Skin of body (tissue), 3 donors: ENCODE measurements at places on chromosomes 5 and 9. TPM values are rescaled to one million over a fixed set of nuclear protein-coding genes. Genes with fewer than 3 reads are reported as not detected.
A peak's percentile ranks its signal among the peaks of the same experiment; 100 is the strongest.

GRCh38 chr5:29896646-29897045 is 1296.8 kb upstream of the CDH6 start:
- no peak for DNase-seq

DNA sequence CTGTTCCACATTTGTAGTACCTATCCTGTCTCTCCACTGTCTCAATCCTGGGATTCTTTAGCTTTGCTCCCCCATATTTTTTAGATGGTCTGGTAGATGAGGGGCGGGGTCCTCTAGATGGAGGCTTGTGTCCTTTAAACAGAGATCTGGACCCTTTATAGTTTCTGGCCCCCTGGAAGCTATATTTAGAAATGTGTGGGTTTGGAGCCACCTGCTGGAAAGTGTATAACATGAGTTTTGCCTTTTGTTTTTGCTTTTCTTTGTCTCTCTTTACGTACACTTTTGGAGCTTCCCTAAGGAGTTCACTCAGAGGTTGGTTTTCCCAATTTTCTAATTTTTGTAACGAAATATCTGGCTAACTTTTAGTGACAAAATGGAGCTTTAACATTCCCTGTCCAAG is 110.7 kb downstream of the CFAP95 start:
- DNase-seq, result no peak

- no peak for DNase-seq
These were observed 101.5 kb downstream of the GCNT1 start for GRCh38 chr9:76560481-76560922.

GRCh38 chr9:120694559-120694958 is 19.7 kb downstream of the MEGF9 start:
- DNase-seq, result no peak

DNA sequence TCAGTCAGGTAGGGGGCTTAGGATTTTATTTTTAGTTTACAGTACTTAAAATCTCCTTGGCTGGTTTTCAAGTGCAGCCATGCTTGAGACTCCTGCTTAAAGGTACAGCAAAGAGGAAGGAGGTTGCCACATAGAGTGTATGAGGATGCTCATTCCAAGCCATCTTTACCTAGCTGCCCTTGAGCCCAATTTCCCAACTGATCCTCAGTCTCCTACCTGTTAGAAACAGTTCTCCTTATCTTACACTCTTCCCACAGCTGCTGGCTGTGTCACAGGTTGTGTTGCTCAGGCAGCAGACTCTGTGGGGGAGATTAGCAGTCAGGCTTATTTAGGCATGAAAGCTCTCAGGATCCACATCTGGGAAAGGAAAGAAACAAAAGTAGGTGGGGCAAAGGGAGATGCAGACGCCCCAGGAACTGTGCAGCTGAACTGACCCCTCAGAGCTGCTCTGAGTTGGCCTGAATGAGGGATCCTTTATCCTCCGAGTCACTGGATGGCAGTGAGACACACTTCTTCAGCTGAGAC is 95.1 kb downstream of the NMUR2 start:
- DNase-seq, result no peak

DNA sequence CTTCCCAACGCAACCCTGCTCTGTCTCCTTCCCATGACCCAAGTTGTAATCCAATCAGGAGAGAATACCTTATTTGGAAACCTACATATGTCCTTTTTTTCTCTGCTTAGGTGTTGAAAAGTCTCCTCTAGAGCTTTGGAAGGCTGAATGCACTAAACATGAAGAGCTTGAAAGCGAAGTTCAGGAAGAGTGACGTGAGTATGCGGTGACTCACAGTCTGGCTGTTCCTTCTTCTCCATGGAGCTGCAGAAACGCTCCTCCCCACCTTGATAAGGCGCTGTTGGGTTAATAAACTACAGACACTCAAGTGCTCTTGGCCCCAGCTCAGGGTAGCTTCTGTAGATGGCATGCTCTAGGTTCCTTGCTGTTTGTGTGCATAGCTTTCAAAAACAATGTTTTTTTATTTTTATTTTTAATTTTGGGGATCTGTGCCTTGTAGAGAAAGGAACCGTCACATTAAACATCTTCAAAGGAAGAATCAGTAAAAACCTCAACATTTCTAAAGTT is 30.7 kb downstream of the RAI14 start:
- peak; percentile 18 for DNase-seq

- DNase-seq, result no peak
These were observed 8.1 kb upstream of the PTPN3 start for GRCh38 chr9:109506097-109506712.

- peak; percentile 54 for DNase-seq
These were observed 16.8 kb downstream of the SERINC5 start for GRCh38 chr5:80238778-80239679.

DNA sequence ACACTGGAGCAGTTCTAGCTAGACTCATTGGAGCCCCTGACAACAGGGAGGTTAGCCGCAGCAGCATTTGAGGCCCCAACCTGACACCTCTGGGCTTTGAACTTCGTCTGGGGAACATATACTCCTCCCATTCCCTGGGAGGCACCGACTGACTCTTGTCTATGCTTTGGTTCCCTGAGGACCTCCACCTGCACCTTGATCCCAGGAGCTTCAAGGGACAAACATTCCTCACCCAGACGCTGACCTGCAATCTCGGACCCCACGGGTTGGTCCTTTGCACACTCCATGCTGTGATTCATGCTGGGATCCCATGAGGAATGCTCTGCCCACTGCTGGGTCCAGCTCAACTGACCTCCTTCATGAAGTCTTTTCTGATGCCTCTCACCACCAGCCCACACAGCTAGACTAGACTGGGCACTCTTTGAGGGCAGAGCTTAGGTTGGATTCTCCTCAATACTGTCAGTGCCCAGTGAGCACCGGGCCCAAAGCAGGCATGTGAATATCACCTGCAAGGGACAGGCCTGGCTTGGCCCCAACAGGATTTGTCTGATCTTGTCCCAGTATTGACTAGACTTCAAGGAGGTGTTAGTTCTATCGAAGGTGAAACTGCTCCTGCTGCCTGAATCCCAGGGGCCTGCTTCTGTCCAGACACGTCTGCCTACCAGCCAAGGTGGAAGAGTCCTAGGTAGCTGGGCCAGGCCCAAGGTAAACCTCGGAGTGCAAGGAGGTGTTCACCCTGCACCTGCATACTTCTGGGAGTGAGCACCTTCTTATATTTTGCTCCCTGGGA is 51.8 kb upstream of the ZBTB43 start:
- DNase-seq, result no peak

DNA sequence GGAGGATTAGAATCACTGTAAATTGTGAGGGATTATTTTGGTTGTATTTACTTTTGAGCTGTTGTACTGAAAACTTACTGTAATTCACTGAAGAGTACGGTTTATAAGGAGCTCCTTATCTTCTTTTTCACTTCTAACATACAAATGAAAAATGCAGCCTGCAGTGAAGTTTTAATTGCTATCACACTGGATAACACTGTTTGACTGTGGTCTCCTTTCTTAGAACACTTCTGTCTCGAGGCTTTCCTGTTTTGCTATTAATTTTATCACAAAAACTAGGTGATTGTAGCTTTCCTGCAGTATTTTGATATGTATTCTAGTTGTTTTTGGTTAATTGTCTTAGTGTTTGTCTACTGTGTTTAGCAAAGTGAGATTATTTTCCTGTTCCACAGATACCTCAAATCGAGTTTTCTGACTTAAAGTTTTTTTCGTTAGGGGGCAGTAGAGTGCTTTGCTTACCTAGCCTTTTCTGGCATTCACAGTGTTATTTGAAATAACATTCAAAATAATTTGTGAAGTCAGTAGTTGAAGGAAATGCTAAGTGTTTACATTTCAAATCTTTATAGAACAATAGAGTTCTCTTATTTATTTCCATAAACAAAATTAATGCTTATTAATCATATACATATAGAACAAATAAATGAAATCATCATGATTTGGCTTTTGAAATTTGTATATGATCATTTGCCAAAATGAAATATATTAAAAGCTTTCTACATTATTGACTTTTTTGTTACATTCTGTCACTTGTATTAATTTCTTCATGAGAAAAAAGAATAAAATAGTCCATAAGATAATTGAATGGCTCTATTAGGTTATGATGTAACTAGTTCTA is 52.9 kb downstream of the COMMD10 start:
- peak; percentile 41 for DNase-seq

DNA sequence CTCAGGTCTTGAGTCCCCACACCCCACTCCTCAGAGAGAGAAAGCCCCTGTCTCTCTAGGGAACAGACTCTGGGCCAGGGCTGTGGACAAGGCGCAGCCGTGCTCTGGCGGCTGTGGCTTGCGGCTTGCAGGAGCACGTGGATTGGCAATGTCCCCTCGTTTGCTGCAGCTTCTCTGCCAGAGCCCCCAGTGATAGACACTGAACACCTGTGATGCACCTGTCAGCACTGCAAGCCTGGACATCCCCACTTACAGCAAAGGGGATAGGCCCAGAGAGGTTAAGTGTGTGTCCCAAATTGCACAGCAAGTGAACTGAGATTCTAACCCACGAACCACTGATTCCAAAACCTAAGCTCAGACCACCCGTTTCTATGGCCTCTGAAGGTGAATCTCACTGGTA is 7.0 kb downstream of the GFI1B start:
- no peak for DNase-seq

DNA sequence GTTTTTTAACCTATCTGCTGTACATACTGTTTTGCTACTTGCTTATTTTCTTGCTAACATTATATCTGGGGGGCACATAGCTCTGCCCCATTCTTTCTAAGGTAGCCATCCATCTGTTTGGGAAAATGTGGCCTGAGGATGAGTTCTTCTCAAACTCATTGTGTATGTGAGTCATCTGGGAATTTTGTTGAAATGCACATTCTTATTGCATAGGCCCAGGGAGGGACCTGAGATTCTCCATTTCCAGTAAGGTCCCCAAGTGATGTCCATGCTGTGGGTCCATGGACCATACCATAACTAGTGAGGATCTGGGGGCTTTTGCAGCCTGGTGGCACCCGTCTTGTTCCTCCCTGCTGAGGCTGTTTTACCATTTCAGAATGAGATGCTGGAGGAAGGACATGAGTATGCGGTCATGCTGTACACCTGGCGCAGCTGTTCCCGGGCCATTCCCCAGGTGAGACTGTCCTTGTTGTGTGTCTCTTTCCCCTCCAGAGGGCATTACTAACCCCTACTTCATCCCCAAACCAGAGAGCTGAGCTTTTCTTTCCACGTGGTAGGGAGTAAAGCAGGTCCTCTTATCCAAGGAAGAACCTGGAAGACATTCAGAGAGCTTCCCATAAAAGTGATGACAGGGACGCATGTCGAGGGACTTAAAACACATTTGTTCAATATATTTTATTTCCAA is 28.6 kb downstream of the CYFIP2 start:
- DNase-seq, result no peak

DNA sequence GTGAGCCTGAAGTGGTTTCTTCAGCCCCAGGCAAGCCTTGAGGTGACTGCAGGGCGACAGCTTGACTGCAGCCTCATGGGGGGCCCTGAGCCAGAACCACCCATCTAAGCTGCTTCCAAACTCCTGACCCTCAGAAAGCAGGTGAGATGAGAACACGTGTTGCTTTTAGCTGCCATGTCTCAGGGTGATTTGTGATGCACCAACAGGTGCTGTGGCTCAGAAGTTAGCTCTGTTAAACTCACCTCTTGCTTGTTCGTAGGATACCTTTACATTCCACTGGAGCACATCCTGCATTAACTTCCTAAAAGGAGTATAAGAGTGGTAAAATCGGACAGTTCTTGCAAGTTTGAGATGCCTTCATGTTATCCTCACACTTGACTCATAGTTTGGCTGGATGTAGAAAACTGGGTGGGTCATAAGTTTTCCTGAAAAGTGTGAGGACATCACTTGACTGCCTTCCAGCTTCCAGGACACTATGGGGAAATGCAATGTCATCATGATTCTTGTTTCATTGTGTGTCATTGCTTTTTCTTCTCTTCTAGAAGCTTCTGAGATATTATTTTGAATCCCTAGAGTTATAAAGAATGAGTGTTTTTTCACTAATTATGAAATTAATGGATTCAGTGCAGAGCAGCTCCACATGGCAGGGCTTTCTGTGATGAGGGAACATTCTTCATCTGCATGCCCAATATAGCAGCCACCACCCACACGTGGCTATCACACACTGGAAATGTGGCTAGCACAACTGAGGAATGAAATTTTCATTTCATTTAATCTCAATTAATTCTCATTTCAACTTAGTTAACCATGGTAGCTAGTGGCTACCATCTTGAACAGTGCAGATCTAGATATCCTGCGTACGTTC is 92.3 kb downstream of the HSD17B3 start:
- peak; percentile 78 for DNase-seq

DNA sequence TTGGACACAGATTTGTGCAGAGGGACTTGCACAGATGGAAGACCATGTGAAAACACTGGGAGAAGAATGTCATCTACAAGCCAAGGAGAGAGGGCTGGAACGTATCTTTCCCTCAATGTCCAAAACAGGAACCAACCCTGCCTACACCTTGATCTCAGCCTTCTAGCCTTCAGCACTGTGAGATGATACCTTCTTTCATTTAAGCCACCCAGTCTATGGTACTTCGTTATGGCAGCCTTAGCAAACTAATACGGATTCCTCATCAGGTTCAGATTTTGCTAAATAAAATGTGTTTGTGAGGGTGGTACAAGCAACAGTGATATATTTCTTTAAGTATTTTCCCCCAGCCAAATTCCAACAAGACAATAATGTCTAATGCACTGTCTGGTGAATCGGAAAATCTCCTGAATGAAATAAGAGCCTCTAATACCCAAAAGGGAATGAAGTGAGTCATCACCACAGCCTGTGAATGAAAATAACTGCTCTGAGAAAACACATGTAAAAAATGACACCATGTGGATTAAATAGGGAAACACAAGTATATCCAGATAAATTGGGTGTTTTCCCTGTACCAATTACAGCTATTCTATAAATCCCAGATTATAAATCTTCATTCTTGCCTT is 182.8 kb upstream of the TARS1 start:
- DNase-seq, result peak; percentile 87

GRCh38 chr9:115625251-115625650 is 507.3 kb upstream of the TNC start:
- DNase-seq, result no peak

- no peak for DNase-seq
These were observed 37.1 kb downstream of the DBH start for GRCh38 chr9:133673258-133673655.

DNA sequence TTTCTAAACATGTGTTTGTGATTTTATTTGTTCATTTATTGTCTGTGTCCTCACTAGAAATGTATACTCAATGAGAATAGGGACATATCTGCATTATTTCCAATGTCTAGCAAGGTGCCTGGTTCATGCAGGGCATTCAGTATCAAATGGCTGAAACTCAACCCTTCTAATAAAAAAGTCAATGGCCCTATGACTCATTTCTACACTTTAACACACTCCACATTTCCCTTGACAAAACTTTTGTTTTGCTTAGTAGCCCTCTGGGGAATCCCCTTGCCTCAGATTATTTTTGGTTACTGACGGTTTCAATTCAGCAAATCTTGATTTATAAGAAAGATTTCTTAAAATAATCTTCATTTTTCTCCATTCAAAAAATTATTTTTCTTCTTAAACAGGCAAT is 206.0 kb upstream of the DMRTA1 start:
- no peak for DNase-seq

- no peak for DNase-seq
These were observed 59.2 kb downstream of the CDH18 start for GRCh38 chr5:19928562-19929421.

Gene PLEKHG4B
- total RNA-seq, result 6.0 TPM

Gene TMEM252
- not detected for total RNA-seq

Gene SURF4
- total RNA-seq, result 133 TPM
